ENCODE measurements at places on chromosomes 16 and 17.

GRCh38 chr17:79803997-79804855, 7.3 kb upstream of the CBX8 start:
- peak; percentile 72 for DNase-seq
- peaks cover 70% of the 10 kb centered on the region for H3K4me1 ChIP-seq
- H3K36me3 ChIP-seq = no peaks in the 10 kb centered on the region
- H3K27me3 ChIP-seq = peaks cover 99% of the 10 kb centered on the region

- no peak overlapping the region for H3K4me3 ChIP-seq
- H3K4me1 ChIP-seq = no peaks in the 10 kb centered on the region
- H3K27me3 ChIP-seq = peaks cover 9% of the 10 kb centered on the region
- no peak overlapping the region for H3K27ac ChIP-seq
- no peaks in the 10 kb centered on the region for H3K36me3 ChIP-seq
These were observed 172.5 kb upstream of the FOXF1 start for GRCh38 chr16:86337581-86338402.

- H3K27me3 ChIP-seq = peaks cover 49% of the 10 kb centered on the region
- no peaks in the 10 kb centered on the region for H3K36me3 ChIP-seq
- no peak within 1 kb of the TSS for H3K27ac ChIP-seq
- DNase-seq = no peak
- peaks cover 25% of the 10 kb centered on the region for H3K4me1 ChIP-seq
- H3K4me3 ChIP-seq = peak within 1 kb of the TSS; percentile 38
These were observed at the start of gene PYDC1 for GRCh38 chr16:31216422-31217135. TSS of gene PYDC1 (minus strand) at chr16:31217135. CDS start at chr16:31217028, 107 bp downstream.

GRCh38 chr17:82283208-82283749, 9.8 kb upstream of the CSNK1D start:
- DNase-seq = no peak
- no peaks in the 10 kb centered on the region for H3K27me3 ChIP-seq
- H3K27ac ChIP-seq = no peak overlapping the region
- H3K4me1 ChIP-seq = peaks cover 30% of the 10 kb centered on the region

GRCh38 chr16:3478242-3478925, 16.9 kb downstream of the C16orf90 start:
- no peak overlapping the region for H3K27ac ChIP-seq
- DNase-seq = no peak
- no peaks in the 10 kb centered on the region for H3K27me3 ChIP-seq

DNA sequence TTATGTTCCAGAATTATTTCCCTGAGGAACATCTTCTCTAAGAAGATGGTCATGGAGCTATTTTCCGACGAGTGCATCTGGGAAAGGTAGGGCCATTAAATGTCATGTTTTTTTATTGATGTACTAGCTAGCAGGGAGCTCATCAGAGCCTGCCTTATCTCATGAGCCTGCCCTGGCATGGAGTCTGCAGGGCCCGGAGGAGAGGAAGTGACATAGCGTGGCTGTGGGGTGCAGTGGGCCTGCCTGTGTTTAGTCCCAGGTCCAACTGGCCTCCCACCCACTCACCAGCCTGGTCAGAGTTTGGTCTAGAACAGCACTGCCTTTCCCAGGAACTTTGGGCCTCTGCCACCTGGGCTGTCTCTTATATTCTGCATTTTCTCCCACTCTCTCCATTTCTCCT, 389.8 kb downstream of the SNX29 start:
- H3K27me3 ChIP-seq = no peaks in the 10 kb centered on the region
- no peaks in the 10 kb centered on the region for H3K4me1 ChIP-seq
- no peak overlapping the region for H3K4me3 ChIP-seq
- H3K36me3 ChIP-seq = peaks cover 6% of the 10 kb centered on the region

GRCh38 chr17:62673614-62674362, 46.3 kb downstream of the MRC2 start:
- H3K4me1 ChIP-seq = no peaks in the 10 kb centered on the region
- no peaks in the 10 kb centered on the region for H3K27me3 ChIP-seq
- DNase-seq = no peak
- H3K36me3 ChIP-seq = no peaks in the 10 kb centered on the region
- no peak overlapping the region for H3K4me3 ChIP-seq
- H3K27ac ChIP-seq = no peak overlapping the region

- H3K27ac ChIP-seq = no peak overlapping the region
- H3K4me3 ChIP-seq = no peak overlapping the region
- DNase-seq = no peak
- H3K27me3 ChIP-seq = no peaks in the 10 kb centered on the region
- no peaks in the 10 kb centered on the region for H3K4me1 ChIP-seq
These were observed 14.7 kb downstream of the STXBP4 start for GRCh38 chr17:54983260-54983659.

DNA sequence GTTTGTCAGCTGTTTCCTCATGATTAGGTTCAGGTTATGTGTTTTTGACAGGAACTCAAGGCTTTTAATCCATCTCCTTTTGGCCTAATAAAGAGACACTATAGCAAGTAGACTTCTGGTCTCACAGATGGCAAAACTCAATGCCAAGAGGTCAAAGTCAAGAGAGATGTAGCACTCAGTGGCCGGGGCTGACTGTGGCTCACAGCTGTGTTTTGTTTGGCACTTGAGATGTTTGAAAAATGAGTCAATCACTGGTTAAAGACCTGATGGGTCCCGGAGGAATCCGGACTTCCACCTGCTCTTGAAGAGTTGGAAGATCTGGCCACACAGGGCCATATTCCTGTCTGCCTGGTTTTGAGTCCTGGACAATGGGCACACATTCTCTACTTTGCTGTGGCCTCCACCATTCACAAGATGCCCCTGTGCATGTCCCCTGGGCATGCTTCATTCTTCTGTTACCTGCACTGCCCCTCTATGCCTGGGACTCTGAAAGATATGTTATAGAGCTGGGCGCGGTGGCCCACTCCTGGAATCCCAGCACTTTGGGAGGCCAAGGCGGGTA, 210.3 kb downstream of the SNX29 start:
- no peak overlapping the region for H3K4me3 ChIP-seq
- H3K27me3 ChIP-seq = no peaks in the 10 kb centered on the region
- no peak for DNase-seq

DNA sequence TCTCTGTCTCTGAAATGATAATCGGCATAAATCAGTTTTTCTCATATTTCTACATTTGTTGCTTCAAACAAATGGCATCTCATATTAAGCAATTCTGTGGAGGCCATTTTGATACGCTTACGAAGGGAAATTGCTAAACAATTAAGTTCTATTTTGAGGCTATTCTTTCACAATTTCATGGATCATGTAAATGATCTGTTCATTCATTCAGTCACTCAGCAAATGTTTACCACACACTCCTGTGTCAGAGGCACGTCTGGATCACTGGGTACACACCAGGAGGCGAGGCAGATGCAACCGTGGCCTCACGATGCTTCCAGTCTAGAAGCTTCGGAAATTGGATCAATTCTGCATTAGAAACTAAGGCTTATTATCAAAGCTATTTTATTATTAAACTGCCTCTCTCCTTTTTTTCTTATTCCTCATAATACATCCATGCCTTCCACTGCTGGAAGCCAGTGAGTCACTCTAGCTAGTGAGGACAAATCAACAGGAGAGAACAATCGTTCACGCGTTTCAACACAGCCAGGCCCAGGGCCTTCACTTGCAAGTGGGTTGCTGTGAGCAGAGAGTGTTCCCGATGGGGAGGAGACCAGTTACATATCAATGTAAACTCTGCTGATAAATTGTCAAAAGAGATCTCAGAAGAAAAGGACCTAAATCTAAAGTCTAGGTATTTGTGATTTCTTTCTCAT, 11.3 kb upstream of the SLC39A11 start:
- H3K4me1 ChIP-seq = no peaks in the 10 kb centered on the region
- DNase-seq = no peak
- H3K27ac ChIP-seq = no peak overlapping the region
- no peaks in the 10 kb centered on the region for H3K27me3 ChIP-seq
- no peak overlapping the region for H3K4me3 ChIP-seq
- no peaks in the 10 kb centered on the region for H3K36me3 ChIP-seq
